Endothelial cell (in vitro differentiated cells): ENCODE measurements at places on chromosomes 5 and 9. TPM values are rescaled to one million over a fixed set of nuclear protein-coding genes. Genes with fewer than 3 reads are reported as not detected.

GRCh38 chr5:71834601-71835000, 115.5 kb downstream of the CARTPT start:
- no peak for DNase-seq

DNA sequence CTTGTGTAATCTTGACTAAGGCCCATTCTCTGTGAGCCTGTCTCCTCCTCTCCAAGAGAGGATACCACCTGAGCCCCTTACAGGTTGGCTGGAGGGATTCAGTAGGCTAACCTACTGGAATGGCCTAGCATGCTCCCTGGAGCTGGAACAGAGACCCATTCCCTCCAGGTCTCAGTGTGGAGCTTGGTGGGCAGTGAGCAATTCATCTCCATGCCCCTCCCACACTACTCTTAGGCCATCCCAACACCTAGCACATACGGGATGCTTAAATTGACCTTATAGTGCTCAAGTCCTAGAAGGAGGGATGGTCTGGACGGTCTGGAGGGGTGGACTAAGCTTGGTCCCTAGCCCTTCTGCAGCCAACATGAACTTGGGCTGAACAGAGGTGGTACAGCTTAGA, 75.6 kb downstream of the CRB2 start:
- DNase-seq = no peak

- no peak for DNase-seq
These were observed 283.2 kb downstream of the DMAC1 start for GRCh38 chr9:7516376-7516775.

DNA sequence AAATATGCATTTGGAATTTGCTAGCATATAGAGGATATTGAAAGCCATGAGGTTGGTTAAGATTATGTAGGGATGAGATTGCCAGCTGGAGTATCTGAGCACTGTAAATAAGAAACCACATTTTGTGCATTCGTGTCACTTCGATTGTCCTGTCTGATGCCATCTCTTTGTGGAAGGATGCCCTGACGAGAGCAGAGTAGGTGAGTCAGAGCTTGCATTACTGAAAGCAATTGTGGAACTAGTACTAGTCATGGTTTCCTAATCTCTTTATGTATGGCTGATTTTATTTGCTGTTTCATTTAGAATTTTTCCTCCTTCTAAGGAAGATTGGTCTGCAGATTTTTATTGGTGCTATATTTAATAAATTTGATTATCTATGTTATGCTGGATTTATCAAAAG, 14.5 kb upstream of the TAS2R1 start:
- no peak for DNase-seq

DNA sequence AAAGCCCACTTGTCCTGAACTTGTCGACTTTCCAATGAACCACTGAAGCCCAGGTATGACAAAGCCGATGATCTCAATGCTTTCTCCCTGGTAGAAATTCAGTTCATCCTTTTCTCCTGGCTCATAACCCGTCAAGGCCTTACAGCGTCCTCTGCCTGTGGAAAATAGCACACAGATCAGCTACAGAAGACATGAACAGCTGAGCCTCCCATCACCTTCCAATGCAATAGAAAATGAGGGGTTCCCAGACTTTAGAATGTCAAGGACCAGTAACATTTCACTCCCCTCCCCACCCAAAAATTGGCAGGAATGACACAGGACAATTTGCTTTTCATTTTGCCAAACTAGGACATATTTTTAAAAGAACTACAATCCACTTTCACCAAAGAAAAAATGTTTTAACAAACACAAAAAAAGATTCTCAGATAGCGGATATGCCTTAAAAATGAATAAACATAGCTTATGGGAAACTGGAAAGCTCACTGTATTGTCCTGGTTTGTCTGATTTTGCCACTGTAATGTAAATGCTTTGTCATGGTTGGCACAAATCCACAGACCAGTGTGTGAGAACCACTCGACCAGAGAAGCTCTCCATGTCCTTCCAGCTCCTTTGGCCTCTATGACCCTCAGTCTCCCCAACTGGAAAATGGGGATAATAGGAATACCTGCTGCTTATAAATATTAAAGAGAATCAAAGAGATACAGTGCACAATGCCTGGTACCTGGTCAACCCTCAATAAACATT, 24.4 kb downstream of the SH3TC2 start:
- no peak for DNase-seq

DNA sequence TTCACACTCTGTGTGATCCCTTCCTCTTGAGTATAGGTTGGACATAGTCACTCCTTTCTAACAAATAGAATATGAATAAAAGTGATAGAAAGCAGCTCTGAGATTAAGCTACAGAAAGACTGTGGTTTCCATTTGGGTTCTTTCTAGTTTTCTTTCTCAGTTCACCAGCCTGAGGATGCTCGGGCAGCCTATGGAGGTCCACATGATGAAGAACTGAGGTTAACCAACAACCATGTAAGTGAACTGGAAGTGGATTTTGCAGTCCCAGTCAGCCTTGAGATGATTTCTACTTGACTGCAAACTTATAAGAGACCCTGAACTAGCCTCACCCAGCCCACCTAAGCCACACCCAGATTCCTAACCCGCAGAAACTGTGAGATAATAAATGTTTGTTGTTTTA, 10.1 kb upstream of the FOXE1 start:
- no peak for DNase-seq

DNA sequence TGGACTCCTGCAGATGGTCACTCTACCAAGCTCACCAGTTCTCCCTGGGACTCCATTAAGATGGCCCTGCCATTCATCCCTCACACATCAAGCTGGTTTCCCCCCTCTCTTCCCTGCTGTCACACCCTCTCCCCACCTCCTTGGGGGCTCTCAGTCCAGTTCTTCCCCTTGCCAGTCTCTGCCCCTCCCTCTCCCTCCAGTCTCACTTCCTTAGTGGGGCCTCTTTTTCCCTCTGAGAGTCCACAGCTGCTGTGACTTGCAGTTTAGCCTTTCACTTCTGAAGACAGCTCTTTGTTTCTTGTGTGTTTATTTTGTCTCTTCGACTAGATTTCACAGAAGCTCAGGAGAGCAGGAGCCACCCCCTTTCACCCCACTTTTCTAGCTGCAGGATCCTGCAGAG, 10.5 kb downstream of the DOCK2 start:
- DNase-seq = no peak

DNA sequence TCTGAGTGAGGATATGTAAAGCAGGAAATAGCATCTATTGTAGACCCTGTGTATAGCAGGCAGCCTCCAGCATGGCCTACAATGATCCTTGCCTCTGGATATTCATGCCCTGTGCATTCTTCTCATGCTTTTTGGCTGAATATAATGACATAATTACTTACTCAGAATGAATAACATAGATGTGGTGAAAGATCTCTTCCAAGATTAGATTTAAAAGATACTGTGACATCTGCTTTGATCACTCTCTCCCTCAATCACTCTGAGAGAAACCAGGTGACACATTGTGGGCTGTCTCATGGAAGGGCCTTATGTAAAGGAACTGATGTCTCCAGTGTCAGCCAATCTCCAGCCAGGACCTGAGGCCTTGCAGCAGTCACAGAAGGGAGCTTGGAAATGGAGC, 376.7 kb downstream of the DNAH5 start:
- DNase-seq = no peak

- no peak for DNase-seq
These were observed 38.4 kb upstream of the BARHL1 start for GRCh38 chr9:132543960-132544359.

GRCh38 chr5:43643327-43643726, 40.3 kb downstream of the NNT start:
- DNase-seq = no peak

GRCh38 chr5:68519143-68519542, 303.6 kb downstream of the PIK3R1 start:
- no peak for DNase-seq

- DNase-seq = no peak
These were observed 254.1 kb downstream of the CDH18 start for GRCh38 chr5:19733612-19734495.

GRCh38 chr5:50717651-50718050, 51.2 kb downstream of the PARP8 start:
- DNase-seq = no peak

DNA sequence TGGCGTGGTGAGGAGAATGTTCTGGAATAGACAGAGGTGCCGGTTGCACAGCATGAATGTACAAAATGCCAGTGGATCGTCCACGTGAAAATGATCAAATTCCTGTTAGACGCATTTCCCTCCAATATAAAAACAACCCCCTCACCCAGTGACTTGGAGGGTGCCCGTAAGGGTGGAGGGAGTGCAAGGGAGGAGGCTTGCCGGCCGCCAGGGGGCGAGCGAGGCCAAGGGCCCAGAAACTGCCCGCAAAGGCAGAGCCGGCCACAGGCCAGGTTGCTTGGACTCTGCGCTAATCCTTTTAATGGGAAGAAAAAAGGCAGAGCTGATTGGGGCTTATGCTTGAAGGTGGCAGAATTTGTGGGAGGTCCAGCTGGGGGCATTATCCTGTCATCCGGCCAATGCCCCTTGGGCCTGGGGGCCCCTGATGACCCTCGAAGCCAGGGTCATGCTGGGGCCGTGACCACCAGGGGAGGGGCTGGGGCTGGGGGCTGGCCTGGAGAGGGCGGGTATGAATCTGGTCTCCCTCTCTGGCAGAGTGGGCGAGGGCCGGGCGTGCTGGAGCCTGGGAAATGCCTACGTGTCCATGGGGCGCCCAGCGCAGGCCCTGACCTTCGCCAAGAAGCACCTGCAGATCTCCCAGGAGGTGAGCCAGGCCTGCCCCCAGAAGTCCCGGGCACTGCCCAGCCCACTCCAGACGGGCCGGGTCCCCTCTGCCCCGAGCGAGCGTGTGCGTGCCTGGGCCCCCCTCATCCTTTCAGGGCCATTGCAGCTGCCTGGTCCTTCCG, 12.0 kb downstream of the GPSM1 start:
- DNase-seq = peak; percentile 83

DNA sequence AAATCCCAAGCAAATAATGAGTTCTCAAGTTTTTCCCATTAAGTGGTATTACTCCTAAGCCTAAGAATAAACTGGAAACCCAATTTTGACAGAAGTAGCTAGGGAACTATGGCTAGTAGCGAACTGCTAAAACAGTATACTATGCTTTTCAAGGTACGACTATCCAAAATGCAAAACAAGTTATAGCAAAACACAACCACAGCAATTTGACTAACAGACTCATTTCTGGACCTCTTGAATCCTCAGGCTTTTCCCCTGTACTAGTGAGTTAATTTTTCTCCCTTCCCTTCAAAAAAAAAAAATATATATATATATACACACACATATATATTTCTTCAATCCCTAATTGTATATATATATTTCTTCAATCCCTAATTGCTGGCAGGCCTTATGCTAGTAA, 7.3 kb downstream of the FBXW11 start:
- no peak for DNase-seq

DNA sequence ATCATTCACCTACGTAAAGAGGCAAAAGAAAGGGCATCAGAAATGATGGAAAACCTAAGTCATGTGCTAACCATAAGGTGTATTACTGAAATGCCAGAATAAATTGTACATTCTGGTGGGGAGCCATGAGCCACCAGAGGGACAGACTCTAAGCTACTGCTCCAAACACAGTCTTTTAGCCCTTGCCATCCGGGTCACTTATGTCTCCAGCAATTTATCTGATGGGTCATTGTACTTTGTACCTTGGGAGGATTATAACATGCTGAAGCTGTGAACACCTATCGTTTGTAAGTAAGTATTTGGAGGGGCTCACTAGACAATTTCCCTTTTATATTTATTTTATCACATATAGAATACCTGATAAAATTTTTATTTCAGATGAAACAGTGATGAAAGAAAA, 495.1 kb downstream of the KIF4B start:
- no peak for DNase-seq

GRCh38 chr9:114611516-114612271, 603 bp downstream of the TMEM268 start:
- DNase-seq = peak; percentile 26

DNA sequence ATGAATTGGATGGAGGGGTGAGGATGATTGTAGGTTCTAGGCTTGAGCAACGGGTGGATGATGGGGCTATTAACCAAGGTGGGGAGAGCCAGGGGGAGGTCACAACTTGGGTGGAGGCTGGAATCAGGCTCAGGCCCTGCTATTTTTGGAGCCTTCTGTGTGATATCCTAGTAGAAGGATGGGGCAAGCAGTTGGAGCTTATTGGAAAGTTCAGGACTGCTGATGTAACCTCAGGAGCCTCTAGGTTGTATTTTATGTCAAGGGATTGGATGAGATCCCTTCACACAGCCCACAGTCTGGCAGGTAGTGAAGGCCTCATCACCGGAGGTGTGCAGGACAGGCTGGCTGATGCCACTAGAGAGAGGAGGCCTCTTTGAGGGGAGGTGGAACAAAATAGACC, 11.2 kb upstream of the RPS14 start:
- no peak for DNase-seq

- no peak for DNase-seq
These were observed 8.4 kb downstream of the NIPAL4 start for GRCh38 chr5:157468293-157468965.

DNA sequence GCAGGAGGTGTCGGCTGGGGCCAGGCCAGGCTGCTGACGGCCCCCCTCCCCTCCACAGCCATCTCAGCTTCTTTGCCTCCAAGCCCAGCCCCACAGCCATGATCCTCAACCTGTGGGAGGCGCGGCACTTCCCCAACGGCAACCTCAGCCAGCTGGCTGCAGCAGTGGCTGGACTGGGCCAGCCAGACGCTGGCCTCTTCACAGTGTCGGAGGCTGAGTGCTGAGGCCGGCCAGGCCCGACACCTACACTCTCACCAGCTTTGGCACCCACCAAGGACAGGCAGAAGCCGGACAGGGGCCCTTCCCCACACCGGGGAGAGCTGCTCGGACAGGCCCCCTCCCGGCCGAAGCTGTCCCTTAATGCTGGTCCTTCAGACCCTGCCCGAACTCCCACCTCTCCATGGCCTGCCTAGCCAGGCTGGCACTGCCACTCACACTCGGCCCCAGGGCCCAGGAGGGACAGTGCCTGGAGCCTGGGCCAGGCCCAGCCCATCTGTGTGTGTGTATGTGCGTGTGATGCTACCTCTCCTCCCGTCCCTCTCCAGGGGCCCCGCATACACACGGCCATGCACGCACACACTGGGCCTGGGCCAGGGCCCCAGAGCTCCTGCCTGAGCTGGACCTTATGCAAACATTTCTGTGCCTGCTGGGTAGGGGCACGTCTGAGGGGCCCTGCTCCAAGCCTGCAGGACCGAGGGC, 19.3 kb downstream of the HK3 start:
- no peak for DNase-seq

- DNase-seq = no peak
These were observed 2.7 kb downstream of the PTGER4 start for GRCh38 chr5:40682154-40683017.

- DNase-seq = no peak
These were observed 1072.6 kb upstream of the NUDT12 start for GRCh38 chr5:104635227-104635626.

DNA sequence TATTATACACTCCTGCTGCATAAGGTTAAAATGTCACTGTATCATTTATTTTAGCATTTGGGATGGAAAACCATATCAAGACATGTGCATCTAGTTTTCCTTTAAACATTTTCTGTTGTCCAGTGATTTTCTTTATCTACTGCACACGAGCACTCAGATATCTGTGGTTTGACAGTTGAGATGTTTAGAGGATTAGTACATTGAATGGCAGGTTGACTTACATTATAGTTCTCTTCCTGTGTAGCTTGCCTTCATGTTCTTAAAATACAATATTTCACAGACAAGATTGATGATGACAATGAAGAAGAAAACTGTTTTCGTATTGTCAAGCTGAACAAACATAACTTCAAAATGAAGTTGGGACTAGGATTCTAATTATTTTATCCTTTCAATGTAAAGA, 2378.4 kb upstream of the WWC1 start:
- no peak for DNase-seq

Gene KCNMB1
- total RNA-seq = 1.1 TPM

Gene BARHL1
- 2.4 TPM for total RNA-seq

Gene ARID3C
- not detected for total RNA-seq

Gene STOML2
- 108 TPM for total RNA-seq

Gene POU5F2
- 0.64 TPM for total RNA-seq

Gene NR2F1
- total RNA-seq = 2.1 TPM
